RCC 7860 (cell line): ENCODE measurements at places on chromosomes 6 and 20.

GRCh38 chr6:111411046-111411445, 72.0 kb downstream of the REV3L start:
- DNase-seq = no peak

- no peak for DNase-seq
Observed at GRCh38 chr20:46218656-46219055, 89.6 kb downstream of the CDH22 start.

GRCh38 chr6:30837870-30838269, 46.4 kb upstream of the DDR1 start:
- no peak for DNase-seq

- DNase-seq = no peak
Observed at GRCh38 chr20:40019510-40019909, 669.5 kb downstream of the MAFB start.
